ENCODE measurements at places on chromosomes 12 and 14.
A peak's percentile ranks its signal among the peaks of the same experiment; 100 is the strongest.

DNA sequence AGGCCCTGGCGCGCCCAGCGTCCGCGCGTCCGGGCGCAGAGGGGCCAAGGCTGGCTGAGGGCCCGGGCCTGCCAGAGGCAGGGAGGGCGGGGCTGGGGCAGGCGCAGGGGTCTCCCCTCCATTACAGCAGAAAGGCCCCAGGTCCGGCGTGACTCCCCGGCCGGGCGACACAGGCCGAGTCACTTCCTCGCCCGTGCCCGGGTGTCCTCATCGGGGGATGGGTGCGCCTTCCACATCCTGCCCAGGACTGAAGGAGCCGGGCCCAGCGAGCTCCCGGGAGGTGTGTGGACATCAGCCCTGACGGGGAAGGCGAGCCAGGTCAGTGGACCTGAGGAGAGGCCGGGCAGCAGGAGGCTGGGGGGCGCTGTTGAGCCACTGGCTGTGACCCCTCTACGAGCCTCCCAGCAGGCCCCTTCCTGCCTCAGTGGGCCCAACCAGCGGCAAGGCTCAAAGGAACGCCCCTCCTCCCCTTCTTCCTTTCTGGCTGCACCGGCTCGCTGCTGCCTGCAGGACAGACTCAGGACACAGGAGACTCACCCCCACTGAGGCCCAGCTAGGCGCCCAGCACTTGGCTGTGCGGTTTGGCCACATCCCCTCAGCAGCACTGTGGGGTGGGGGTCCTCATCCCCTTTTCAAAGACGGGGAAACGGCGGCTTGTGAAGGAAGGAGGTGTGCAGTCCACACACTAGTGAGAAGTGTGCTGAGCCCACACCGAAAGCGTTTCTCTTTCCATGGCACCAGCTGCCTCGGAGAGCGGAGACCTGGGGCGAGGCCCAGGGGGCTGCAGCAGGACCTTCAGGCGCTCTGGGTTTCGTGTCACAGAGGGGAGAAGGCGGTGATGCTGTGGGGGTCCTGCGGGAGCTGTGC is 606 bp downstream of the TNFAIP2 start:
- no peak for DNase-seq

- no peak for DNase-seq
Measured at GRCh38 chr12:67890726-67891258, 98.5 kb upstream of the IFNG-AS1 start.

- no peak for DNase-seq
Measured at GRCh38 chr14:61183196-61183885, 97.8 kb downstream of the TMEM30B start.

- DNase-seq, result no peak
Measured at GRCh38 chr12:49323524-49324097, 556 bp downstream of the TROAP start.

- no peak for DNase-seq
Measured at GRCh38 chr14:100592972-100593371, 5.8 kb upstream of the BEGAIN start.

DNA sequence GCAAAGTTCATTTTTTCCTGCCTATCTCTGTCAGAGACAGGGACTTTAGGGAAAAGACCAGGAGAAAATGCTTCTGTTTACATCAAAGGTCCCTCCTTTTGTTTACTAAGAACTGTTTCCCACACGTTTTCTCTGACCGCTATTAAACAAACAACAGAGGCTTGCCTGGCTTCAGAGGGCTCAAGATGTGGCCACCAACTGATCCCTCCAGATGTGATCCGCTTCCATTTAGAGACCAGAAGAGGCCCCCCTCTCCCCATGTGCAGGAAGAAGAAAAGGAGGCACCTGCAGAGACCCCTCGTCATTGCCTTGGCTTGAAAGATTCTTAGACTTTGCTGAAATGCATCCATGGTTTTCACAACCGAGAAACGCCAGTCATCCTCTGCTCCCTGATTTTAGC is 217.9 kb upstream of the PWP1 start:
- DNase-seq, result no peak

DNA sequence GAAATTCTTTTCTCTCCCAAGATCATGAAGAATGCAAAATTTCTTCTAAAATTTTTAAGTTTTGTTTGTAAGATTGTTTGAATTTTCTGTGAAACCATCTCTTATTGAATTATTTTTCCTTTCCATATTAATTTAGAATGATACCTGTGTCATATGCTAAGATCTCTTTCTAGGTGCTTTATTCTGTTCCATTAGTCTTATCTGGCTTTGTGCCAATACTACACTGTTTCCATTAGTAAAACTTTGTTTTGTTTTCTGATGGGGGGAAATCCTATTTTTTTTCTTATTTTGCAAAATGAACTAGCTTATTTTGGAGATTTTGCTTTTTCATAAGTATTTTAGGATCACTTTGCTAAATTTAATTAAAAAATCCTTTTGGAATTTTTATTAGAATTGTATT is 193.9 kb downstream of the FUT8 start:
- no peak for DNase-seq

DNA sequence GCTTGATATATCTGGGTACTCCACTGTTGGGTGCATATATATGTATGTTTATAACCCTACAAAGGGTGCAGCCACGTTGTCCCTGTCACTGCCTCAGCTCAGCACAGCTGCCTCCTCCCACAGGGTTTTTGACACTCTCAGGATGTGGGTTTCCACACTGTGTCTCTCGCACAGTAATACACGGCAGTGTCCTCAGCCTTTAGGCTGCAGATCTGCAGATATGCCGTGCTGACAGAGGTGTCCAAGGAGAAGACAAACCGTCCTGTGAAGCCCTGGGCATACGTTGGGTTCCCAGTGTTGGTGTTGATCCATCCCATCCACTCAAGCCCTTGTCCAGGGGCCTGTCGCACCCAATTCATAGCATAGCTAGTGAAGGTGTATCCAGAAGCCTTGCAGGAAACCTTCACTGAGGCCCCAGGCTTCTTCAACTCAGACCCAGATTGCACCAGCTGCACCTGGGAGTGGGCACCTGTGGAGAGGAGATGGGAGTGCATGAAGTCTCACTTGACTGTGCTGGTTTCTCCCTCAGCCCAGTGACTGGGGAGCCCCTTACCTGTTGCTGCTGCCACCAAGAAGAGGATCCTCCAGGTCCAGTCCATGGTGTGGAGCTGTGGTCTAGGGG is 498.7 kb downstream of the TMEM121 start:
- DNase-seq, result peak; percentile 14

- DNase-seq, result no peak
Measured at GRCh38 chr14:65346895-65347294, 65.6 kb upstream of the FUT8 start.
